ENCODE measurements at places on chromosomes 7 and 10.

DNA sequence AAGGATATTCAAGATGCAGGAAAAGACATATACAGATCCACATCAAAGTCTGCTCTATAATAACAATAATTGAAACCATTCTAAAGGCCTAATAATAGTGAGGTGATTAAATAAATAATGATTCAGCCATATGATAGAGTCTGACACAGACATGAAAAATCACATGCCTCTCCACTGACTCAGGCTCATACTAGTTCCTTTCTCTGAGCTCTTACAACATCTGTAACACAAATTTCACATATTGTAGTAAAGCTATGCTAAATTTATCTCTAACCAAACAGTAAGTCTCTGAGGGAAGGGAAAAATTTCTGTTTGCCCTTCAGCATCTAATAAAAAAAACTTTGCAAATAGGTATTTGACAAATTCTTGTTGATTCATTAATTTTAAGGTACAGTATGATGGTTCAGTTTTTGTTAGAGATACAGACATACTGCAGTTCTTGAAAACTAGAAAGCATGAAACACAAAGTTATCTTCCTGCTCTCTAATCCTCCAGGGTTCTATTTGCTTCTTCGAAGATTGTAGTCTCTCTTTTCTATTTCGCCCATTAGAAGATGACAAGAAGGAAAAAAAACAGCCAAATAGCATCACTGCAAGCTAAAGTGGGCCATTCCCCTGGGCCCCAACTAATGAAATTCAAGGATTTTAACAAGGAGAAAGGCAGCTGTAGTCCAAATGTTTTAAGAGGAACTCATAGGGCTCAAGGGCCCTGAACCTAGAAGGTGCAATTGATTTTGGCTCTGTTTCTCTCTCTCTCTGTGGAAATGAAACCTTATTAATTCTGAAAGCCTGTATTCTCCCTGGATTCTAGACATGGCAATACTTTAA is 53.9 kb downstream of the CUBN start:
- DNase-seq = no peak

DNA sequence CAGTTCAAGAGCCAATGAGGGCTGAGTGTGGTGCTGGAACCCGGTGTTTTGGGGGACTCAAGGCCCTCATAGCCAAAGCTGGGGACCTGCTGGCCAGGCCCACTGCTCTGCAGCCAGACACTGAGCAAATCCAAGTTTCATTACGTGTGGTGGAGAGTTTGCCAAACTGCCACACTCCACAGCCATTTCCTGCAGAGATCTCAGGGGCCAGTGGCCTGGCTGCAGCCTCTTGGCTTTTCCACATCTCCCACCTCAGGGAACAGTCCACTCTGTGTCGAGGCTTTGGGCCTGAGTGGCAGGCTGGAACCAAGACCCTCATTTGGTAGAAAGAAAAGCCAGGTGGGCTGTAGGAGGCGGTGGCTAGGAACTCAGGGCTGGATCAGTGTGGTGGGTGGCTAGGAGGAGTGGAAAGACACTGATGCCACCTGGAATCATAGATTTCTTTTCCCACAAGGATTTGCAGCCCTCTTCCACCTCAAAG is 3.2 kb downstream of the HOXA11 start:
- peak; percentile 43 for DNase-seq

DNA sequence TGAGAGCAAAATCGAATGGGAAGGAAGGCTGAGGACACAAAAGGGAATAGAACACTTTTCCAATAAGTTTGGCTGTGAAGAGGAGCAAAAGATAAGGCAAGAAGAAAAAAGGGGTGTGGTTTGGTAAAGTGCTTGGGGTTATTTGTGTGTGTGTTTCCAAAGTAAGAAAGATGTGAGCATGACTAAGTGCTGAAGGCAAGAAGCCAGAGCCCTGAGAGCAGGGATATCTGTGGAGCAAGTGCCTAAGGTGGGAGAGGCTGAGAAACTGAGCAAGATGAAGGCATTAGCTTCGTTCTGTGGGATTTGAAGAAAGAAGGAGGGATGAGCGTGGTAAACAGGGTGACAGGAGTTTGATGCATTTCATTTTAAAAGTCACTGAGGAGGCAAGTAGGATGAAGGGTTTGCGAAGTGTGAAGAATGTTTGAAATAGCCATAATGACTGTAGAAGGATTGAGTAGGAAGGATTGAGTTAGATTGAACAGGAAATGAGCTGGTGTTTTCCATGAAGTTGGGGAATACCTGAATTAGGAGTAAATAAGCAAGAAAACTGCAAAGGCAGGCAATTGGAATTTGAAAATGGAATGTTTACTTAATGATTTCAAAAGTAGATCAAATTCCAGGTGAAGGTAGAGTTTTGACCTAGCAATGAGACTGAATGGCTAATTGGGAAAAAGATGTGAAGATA is 19.9 kb upstream of the SP4 start:
- DNase-seq = no peak

GRCh38 chr7:8232999-8233847 is 28.7 kb downstream of the ICA1 start:
- no peak for DNase-seq

DNA sequence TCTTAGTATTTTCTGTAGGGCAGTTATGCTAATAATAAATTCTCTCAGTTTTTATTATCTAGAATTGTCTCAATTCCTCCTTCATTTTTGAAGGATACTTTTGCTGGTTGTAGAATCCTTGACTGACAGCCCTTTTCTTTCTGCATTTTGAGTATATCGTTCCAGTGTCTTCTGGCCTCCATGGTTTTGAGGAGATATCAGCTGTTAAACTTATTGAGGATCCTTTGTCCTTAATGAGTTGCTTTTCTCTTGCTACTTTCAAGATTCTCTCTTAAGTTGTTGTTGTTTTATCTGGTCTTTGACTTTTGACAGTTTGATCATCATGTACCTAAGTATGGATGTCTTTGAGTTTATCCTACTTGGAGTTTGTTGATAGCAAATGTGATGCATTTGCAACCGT is 8.9 kb upstream of the GJC3 start:
- DNase-seq = no peak

- peak; percentile 76 for DNase-seq
These were observed 1355.5 kb upstream of the LRRTM3 start for GRCh38 chr10:65570143-65571010.

GRCh38 chr7:129882531-129882930 is 70.2 kb downstream of the UBE2H start:
- no peak for DNase-seq

- DNase-seq = no peak
These were observed 266.1 kb downstream of the PARD3 start for GRCh38 chr10:34549001-34549400.

DNA sequence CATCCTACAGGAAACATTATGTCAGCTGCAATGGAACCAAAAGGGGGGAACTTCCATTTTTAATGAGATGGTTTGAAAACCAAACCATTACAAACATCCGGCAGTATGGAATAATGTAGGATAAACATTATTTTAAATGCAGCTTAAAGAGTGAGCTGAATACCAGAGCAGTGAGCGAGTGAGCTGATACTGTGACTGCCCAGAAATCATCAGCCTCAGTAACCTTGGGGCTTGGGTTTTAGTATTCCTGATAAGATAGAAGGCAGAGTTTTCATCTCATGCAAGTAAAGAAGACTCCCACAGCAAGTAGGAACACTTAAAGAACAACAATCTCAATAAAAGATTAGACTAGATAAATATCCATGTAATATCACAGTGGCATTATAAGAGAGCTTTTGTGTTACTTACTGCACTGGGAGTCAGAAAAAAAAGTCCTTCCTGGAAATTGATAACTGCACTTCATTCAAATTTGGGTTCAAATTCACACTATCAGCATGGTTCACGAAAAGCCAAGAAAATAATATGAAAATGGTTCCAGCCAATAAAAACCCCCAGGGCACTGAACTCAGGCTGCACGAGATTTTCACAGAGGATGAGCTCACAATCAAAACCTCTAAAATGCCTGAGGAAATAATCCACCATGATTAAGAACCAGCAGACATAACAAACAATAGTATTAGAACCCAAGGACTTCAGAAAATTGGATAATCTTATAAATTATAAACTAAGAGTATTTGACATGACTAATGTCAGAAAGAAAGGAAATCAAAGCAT is 115.7 kb downstream of the MTPAP start:
- DNase-seq = no peak

DNA sequence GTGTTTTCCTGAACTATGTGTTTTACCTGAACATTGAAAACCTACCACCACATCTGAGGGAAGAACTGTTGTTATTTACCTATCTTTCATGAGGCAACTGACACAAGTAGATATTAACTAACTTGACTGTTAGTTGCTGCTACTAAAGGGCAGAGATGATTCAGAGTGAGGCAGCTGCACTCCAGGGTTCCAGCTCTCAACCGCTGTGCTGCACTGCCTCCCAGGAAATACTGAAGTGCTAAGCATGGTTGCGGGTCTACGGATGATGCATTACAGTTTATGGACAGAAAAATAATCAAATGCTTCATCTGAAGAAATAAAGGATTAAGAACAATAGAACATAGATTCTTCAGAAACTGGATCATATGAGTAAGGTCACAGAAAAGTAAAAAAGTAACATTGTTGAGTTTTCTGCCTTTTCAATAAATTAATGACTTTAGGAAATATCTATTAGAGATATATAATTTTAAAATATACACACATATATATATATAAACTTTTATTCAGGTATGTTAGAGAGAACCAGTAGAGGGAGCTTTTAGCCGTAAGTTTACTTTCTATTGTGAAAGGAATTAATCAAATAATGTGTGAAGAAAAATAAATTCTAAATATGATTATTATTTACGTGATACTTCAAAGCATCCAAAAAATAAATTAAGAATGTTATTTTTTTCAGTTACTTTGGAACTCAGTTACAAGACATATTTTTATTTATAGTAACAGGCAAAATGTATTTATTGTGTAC is 620.0 kb downstream of the CNTNAP2 start:
- DNase-seq = no peak

DNA sequence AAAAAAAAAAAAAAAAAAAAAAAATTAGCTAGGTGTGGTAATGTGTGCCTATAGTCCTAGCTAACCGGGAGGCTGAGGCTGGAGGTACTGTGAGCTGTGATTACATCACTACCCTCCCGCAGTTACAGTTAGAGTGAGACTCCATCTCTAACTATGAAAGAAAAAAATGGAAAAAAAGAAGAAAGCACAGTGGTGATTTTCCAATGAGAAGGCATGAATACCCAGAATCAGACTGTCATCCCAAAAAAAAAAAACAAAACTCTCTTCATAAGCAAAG is 269.9 kb upstream of the MKLN1 start:
- no peak for DNase-seq

- DNase-seq = no peak
These were observed 79.1 kb downstream of the PIK3CG start for GRCh38 chr7:106944035-106944665.

GRCh38 chr7:1761097-1761496 is 91.0 kb downstream of the ELFN1 start:
- DNase-seq = no peak

DNA sequence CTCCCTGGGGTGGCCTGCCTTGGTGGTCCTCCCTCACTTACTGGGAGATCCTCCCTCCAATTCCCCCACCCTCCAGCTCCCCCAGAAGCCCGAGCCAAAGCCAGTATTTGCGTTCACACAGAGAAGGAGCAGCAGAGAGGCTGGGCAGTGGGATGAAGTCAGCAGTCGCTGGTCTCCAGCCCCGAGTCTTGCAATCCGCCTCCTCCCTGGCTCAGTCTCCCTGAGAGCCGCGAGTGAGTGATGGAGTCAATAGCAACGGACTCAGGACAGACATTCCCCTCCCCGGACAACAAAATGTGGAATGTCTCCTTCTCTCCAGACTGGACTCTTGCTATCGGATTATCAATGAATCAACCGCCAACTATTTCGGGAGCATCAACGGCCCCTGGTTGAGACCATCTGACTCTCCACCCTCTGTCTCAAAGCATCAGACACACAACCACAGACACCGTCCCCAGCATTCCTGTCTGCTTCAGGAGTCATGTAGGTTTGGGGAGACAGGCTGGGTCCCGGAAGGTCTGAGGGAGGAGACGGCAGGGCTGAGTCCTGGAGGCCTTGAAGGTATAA is 178.4 kb downstream of the SH3PXD2A start:
- peak; percentile 81 for DNase-seq

- DNase-seq = no peak
These were observed 7.8 kb upstream of the CCNY start for GRCh38 chr10:35328404-35329037.

GRCh38 chr7:69047151-69047754 is 551.0 kb upstream of the AUTS2 start:
- DNase-seq = peak; percentile 46

DNA sequence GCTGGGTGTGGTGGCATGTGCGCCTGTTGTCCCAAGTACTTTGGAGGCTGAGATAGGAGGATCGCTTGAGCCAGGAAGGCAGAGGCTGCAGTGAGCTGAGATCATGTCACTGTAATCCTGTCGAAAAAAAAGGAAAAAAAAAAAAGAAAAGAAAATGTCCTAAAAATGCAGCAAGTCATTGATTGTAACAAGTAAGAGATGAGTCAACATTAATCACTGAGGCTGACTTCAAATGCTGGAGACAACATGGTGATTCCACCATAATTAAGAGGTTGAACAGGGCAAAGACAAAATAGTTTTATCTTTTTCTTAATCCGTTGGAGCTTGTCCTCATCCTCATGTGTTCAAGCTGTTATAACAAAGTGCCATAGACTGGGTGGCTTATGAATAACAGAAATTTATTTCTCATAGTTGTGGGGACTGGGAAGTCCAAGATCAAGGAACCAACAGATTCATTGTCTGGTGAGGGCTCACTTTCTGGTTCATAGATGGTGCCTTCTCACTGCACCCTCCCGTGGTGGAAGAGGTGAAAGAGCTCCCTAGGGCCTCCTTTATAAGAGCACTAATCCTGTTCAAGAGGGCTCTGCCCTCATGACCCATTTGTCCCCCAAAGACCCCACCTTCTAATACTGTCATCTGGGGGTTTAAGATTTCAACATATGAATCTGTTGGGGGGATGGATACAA is 60.3 kb downstream of the TBXAS1 start:
- DNase-seq = no peak

DNA sequence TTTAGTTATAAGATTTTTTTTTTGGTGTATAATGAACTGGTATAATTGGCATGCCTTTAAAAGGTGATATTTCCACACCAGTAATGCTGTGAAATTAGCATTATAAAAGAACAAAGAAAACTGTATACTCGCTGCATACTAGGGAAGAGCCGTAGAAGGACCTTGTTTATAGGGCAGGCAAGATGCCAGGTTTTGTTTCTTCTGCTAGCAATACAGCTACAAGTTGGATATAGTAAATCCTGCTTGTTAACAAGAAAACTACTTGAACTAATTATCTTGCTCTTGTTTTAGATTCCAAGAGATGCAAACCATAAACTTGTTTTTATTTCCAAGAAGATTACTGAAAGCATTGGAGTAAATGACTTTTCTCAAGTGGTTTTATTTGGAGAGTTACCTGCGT is 1.9 kb downstream of the DNAH11 start:
- no peak for DNase-seq

GRCh38 chr10:62457598-62457997 is 83.4 kb downstream of the ZNF365 start:
- DNase-seq = no peak

GRCh38 chr10:124091646-124092249 is 1.6 kb downstream of the CHST15 start:
- peak; percentile 72 for DNase-seq

GRCh38 chr7:108697254-108697653 is 127.6 kb downstream of the DNAJB9 start:
- DNase-seq = no peak

- DNase-seq = no peak
These were observed 469 bp downstream of the MSS51 start for GRCh38 chr10:73432646-73433537.

- no peak for DNase-seq
These were observed 194.0 kb upstream of the MGMT start for GRCh38 chr10:129272866-129273650.

- no peak for DNase-seq
These were observed 32.5 kb downstream of the COL1A2 start for GRCh38 chr7:94426980-94427875.

GRCh38 chr10:79004311-79004710 is 64.5 kb upstream of the ZMIZ1 start:
- no peak for DNase-seq
